ENCODE measurements at places on chromosomes 16 and 17. TPM values are rescaled to one million over a fixed set of nuclear protein-coding genes. Genes with fewer than 3 reads are reported as not detected.

CDIPT gene
- total RNA-seq: 77.6 TPM

GLP2R gene
- total RNA-seq: 0.09 TPM

NPIPB2 gene
- total RNA-seq: 4.7 TPM

GCGR gene
- not detected for total RNA-seq

KRT36 gene
- not detected for total RNA-seq

MARCHF10 gene
- not detected for total RNA-seq

TNFRSF12A gene
- total RNA-seq: 140 TPM

CES1 gene
- 24.7 TPM for total RNA-seq

DNA sequence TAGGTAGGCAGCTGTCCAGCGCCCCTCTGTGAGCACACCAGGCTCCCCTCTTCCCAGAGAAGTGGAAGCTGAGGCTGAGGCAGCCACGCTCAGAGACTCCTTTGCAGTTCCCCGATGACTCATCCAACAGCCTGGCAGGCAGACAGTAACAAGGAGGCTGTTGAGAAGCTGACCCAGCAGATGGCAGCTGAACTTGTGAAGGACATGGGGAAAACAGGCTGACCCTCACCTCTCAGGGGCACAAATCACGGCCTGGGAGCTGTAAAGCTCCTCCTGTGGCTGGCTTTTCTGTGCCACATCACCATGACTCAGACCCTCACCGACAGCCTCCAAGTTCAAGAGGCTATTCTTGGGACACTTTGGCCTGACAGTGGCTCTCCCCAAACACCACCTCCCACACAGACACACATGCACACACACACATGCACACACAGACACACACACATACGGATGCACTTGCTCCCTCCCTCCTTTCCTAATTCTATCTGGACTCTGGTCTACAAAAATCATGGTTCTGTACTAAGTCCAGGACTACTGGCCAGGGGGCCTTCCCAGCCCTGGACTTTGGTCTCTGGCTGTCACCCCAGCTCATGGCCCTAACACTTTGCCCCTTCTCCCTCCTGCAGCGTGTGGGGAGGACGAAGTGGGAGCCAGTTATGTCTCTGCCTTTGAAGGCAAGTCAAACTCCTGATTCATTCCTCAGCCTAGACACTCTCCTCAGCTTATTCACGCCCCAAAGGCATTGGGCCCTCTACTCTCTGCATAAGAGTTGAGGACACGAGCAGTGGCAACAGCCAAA is 23.2 kb downstream of the MAP3K14 start:
- H3K36me3 ChIP-seq: no peaks in the 10 kb centered on the region
- peak overlapping the region; percentile 88 for H3K27ac ChIP-seq
- no peaks in the 10 kb centered on the region for H3K27me3 ChIP-seq
- H3K4me1 ChIP-seq: peaks cover 100% of the 10 kb centered on the region
- DNase-seq: peak; percentile 75

- DNase-seq: no peak
- H3K36me3 ChIP-seq: no peaks in the 10 kb centered on the region
- H3K27ac ChIP-seq: no peak overlapping the region
- H3K4me1 ChIP-seq: no peaks in the 10 kb centered on the region
- no peak overlapping the region for H3K4me3 ChIP-seq
These were observed 90.4 kb downstream of the RBFOX3 start for GRCh38 chr17:79520167-79521165.

- no peak overlapping the region for H3K27ac ChIP-seq
- H3K4me3 ChIP-seq: no peak overlapping the region
- no peaks in the 10 kb centered on the region for H3K36me3 ChIP-seq
These were observed 2.9 kb upstream of the EPX start for GRCh38 chr17:58189436-58190146.

GRCh38 chr17:1244606-1245012 is 25.6 kb upstream of the BHLHA9 start:
- H3K4me1 ChIP-seq: no peaks in the 10 kb centered on the region
- H3K4me3 ChIP-seq: no peak overlapping the region
- H3K27ac ChIP-seq: no peak overlapping the region
- no peak for DNase-seq
- peaks cover 6% of the 10 kb centered on the region for H3K27me3 ChIP-seq
- H3K36me3 ChIP-seq: no peaks in the 10 kb centered on the region

DNA sequence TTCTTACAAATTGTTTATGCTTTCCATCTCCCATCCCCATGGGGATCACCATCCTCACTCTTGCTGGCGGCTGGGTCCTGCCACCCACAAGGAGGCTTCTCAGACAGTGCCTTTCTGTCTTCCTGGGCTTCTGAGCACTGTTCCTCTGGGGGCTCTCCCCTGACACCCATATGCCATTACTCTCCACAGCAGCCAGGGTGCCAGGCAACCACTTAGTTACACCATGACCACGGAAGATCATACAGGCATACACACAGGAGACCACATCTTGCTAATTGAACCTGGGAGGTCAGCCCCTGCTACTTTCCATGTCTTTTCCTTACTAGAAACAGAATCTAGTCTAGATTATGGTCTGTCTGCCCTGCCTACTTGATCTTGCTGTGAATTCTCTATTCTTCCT is 27.7 kb upstream of the HS3ST2 start:
- H3K4me1 ChIP-seq: peaks cover 16% of the 10 kb centered on the region
- no peaks in the 10 kb centered on the region for H3K27me3 ChIP-seq
- no peak overlapping the region for H3K27ac ChIP-seq
- no peak for DNase-seq

GRCh38 chr16:78490847-78491246 is 391.4 kb downstream of the WWOX start:
- H3K27me3 ChIP-seq: no peaks in the 10 kb centered on the region
- no peak overlapping the region for H3K27ac ChIP-seq
- DNase-seq: no peak
- no peaks in the 10 kb centered on the region for H3K36me3 ChIP-seq

DNA sequence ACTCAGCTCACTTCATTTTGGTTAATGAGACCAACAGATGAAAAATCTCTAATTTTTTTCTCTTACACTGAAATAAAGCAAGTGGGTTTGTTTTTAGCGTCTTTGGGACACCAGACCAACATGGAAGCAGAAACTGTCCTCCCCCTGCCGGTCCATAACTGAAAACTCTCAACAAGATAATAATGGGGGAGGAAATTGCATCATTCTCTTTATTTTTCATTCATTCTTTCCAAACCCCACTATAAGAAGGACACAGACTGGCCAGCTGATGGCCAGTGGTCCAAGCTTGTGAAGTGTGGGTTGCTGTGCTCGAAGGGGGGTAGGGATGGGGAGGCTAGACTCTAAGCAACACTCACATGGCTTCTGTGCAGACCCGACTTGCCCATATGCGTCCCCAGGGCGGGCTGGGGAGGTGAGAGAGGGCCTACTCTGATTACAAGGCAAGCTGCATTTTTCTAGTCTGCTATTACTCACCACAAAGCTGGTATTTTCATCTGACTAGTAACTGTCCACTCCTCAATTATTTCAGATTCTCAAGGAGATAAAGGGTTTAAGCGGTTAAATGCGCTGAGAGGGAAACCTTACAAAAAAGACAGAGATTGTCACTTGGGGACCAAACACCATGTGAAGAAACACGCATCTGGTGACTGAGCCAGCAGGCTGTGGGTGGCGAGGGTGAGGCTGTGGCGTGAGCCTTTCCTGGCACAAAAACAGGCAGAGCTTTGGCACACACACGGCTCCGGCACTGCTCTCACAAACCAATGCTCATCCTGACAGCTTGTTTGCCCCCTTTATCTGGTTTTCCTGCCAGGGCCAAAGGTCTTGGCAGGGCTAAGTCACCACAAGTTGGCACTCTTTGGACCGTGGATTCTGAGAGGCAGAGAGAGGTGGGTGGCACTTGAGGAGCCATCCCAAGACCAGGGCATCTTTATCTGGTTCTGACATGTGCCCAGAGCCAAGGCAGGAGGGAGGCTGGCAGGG is 38.2 kb downstream of the MARF1 start:
- H3K27me3 ChIP-seq: no peaks in the 10 kb centered on the region
- no peak overlapping the region for H3K27ac ChIP-seq

GRCh38 chr17:3803308-3803640 is 2.3 kb upstream of the ITGAE start:
- no peak overlapping the region for H3K4me3 ChIP-seq
- DNase-seq: no peak
- H3K4me1 ChIP-seq: no peaks in the 10 kb centered on the region
- no peak overlapping the region for H3K27ac ChIP-seq
- H3K36me3 ChIP-seq: peaks cover 10% of the 10 kb centered on the region

DNA sequence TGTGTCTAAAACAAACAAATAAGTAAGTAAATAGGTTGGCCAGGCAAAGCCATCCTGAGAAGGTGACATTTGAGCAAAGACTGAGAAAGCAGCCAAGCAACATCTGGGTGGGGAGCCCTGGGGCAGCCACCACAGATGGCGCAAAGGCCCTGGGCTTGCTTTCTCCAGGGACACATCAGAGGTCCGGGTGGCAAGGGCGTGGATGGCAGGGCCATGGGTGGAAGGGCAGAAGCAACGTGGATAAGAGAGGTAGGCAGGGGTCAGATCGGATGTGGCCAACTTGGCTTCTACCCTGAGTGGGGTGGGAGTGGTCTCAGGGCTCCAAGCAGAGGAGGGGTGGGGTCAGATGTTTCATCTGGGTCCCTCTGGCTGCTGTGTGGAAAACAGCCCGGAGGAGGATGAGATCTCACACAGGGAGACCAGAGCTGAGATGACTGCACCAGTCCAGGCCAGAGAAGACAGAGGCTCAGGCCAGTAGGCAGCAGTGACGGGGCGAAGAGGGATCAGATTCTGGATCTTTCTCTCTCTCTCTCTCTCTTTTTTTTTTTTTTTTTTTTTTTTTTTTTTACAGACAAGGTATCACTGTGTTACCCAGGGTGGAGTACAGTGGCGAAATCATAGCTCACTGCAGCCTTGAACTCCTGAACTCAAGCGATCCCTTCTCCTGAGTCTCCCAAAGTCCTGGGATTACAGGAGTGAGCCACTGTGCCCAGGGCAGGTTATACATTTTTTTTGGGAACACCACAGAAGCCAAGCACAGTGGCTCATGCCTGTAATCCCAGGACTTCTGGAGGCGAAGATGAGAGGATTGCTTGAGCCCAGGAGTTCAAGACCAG is 6.1 kb upstream of the SPN start:
- H3K27ac ChIP-seq: no peak overlapping the region
- H3K27me3 ChIP-seq: no peaks in the 10 kb centered on the region
- H3K4me3 ChIP-seq: no peak overlapping the region
- no peaks in the 10 kb centered on the region for H3K36me3 ChIP-seq
- no peak for DNase-seq
- H3K4me1 ChIP-seq: no peaks in the 10 kb centered on the region

GRCh38 chr17:40666331-40666730 is 1.4 kb upstream of the KRT222 start:
- no peaks in the 10 kb centered on the region for H3K36me3 ChIP-seq
- no peaks in the 10 kb centered on the region for H3K27me3 ChIP-seq
- H3K27ac ChIP-seq: no peak overlapping the region
- H3K4me3 ChIP-seq: no peak overlapping the region
- no peak for DNase-seq

GRCh38 chr16:56419740-56420548 is 5.4 kb downstream of the AMFR start:
- no peaks in the 10 kb centered on the region for H3K36me3 ChIP-seq
- no peak overlapping the region for H3K27ac ChIP-seq
- no peaks in the 10 kb centered on the region for H3K27me3 ChIP-seq
- DNase-seq: no peak
- no peak overlapping the region for H3K4me3 ChIP-seq

- peaks cover 61% of the 10 kb centered on the region for H3K27me3 ChIP-seq
- no peaks in the 10 kb centered on the region for H3K4me1 ChIP-seq
- H3K27ac ChIP-seq: no peak overlapping the region
- H3K36me3 ChIP-seq: no peaks in the 10 kb centered on the region
These were observed 6.6 kb downstream of the HS3ST6 start for GRCh38 chr16:1911467-1912214.

GRCh38 chr16:85595812-85596502 is 17.2 kb upstream of the GSE1 start:
- H3K4me3 ChIP-seq: no peak overlapping the region
- no peaks in the 10 kb centered on the region for H3K36me3 ChIP-seq
- DNase-seq: no peak
- no peaks in the 10 kb centered on the region for H3K4me1 ChIP-seq

GRCh38 chr16:56282451-56282850 is 91.2 kb downstream of the GNAO1 start:
- no peaks in the 10 kb centered on the region for H3K36me3 ChIP-seq
- no peaks in the 10 kb centered on the region for H3K27me3 ChIP-seq
- H3K4me3 ChIP-seq: no peak overlapping the region
- H3K4me1 ChIP-seq: no peaks in the 10 kb centered on the region
- no peak overlapping the region for H3K27ac ChIP-seq

- H3K27ac ChIP-seq: no peak overlapping the region
- H3K4me1 ChIP-seq: no peaks in the 10 kb centered on the region
- H3K36me3 ChIP-seq: no peaks in the 10 kb centered on the region
- no peak overlapping the region for H3K4me3 ChIP-seq
These were observed 89.3 kb downstream of the RPGRIP1L start for GRCh38 chr16:53614346-53614745.

- H3K27me3 ChIP-seq: no peaks in the 10 kb centered on the region
- no peak overlapping the region for H3K27ac ChIP-seq
These were observed 393 bp downstream of the SERPINF2 start for GRCh38 chr17:1743088-1743439.

GRCh38 chr16:4537376-4538343 is 913 bp downstream of the CDIP1 start:
- H3K4me3 ChIP-seq: peak overlapping the region; percentile 78
- no peaks in the 10 kb centered on the region for H3K27me3 ChIP-seq
- H3K4me1 ChIP-seq: peaks cover 12% of the 10 kb centered on the region
- DNase-seq: no peak
- H3K36me3 ChIP-seq: no peaks in the 10 kb centered on the region

- H3K27ac ChIP-seq: peak overlapping the region; percentile 76
- no peaks in the 10 kb centered on the region for H3K27me3 ChIP-seq
- DNase-seq: no peak
- H3K4me3 ChIP-seq: no peak overlapping the region
- H3K36me3 ChIP-seq: no peaks in the 10 kb centered on the region
These were observed 3.7 kb upstream of the RAP1GAP2 start for GRCh38 chr17:2792366-2793169.

- H3K27me3 ChIP-seq: peaks cover 15% of the 10 kb centered on the region
- peak within 1 kb of the TSS; percentile 68 for H3K4me3 ChIP-seq
- H3K36me3 ChIP-seq: no peaks in the 10 kb centered on the region
- peak; percentile 45 for DNase-seq
- peak within 1 kb of the TSS; percentile 58 for H3K27ac ChIP-seq
These were observed at the start of gene ST6GALNAC2 for GRCh38 chr17:76585649-76586593. TSS of gene ST6GALNAC2 (minus strand) at chr17:76585860. CDS start at chr17:76585808, 52 bp downstream.

DNA sequence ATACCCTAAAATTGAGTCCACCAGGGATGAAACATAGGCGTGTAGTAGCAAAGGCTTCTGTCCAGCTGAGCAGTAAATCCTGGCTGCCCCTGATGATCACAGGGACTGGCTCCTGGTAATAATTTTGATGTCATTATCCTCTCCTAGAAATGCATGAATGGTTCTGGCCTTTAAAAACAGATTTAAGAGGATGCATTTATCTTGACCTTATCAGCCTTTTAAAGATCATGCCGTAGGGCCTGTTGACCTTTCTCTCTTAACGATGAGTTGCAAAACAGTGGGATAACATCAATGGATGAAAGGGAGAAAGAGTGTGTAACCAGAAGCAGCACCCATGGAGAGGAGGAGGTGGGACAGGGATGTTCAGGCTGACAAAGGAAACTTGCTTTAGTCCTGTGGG is 128.5 kb downstream of the CA10 start:
- H3K36me3 ChIP-seq: no peaks in the 10 kb centered on the region
- H3K27ac ChIP-seq: no peak overlapping the region
- DNase-seq: no peak
- no peaks in the 10 kb centered on the region for H3K27me3 ChIP-seq

GRCh38 chr16:77816293-77816692 is 27.9 kb downstream of the VAT1L start:
- H3K4me3 ChIP-seq: no peak overlapping the region
- no peaks in the 10 kb centered on the region for H3K4me1 ChIP-seq
- no peak for DNase-seq
- no peak overlapping the region for H3K27ac ChIP-seq
- no peaks in the 10 kb centered on the region for H3K27me3 ChIP-seq

- no peaks in the 10 kb centered on the region for H3K36me3 ChIP-seq
- peaks cover 33% of the 10 kb centered on the region for H3K27me3 ChIP-seq
- H3K4me3 ChIP-seq: peak overlapping the region; percentile 66
- H3K27ac ChIP-seq: no peak overlapping the region
These were observed 40.8 kb upstream of the BHLHA9 start for GRCh38 chr17:1229349-1229899.

Data from heart right ventricle (tissue), 16 donors.